ENCODE measurements at places on chromosomes 3 and 15.

- no peak for DNase-seq
These were observed 125.8 kb downstream of the TNIK start for GRCh38 chr3:171334465-171334811.

GRCh38 chr3:136055491-136055890 lies 90.0 kb downstream of the PPP2R3A start:
- DNase-seq = no peak

DNA sequence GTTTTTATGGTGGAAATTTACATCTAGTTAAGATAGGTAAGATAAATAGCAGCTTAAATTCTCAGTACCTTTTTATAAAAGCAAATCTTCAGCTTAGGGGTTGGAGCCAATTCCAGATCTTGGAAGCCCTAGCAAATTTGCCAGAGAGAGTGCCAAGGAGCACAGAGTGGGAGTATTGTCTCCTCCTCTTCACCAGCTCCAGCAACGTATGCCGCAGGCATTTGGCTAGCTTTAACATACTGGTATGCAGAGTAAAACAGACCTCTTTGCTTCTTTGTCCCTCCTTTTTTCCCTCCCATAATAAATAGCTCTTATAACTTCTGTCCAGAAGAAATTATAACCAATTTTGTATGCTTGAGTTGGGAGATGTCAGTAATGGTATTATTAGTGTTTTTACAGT lies 140.4 kb downstream of the DIPK2A start:
- DNase-seq = no peak

DNA sequence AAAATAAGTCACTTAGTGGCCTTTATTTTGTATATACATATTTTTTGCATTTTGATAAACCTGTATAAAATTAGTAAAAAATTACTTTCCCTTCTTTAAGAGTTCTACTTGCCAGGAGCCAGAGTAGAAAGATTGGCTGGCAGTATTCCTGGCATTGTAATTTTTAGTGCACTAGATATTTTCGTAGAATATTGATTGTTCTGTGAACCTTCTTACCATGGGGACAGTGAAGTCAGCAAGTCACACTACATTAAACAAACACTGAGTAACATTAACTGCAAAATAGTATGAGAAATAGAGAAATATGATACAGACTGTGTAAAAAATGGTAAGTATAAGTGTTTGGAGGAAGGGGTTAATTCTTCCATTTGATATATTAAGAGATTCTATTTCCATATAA lies 26.0 kb downstream of the TCF12 start:
- no peak for DNase-seq

- no peak for DNase-seq
These were observed 34.2 kb downstream of the BCL2L10 start for GRCh38 chr15:52078197-52078875.
